A549 treated with Mapracorat at 1 μM for 4 hours (cell line): ENCODE measurements at places on chromosomes 2 and 18. TPM values are rescaled to one million over a fixed set of nuclear protein-coding genes. Genes with fewer than 3 reads are reported as not detected.

KCNF1 gene
- total RNA-seq, result 20.6 to 47.2 TPM (median 36.0 TPM) in 5 replicates

ELP2 gene
- total RNA-seq, result 33.2 to 37.1 TPM (median 35.0 TPM) in 5 replicates

ATOH8 gene
- total RNA-seq, result 12.7 to 16.8 TPM (median 16.4 TPM) in 5 replicates

LYPD1 gene
- total RNA-seq, result 14.4 to 19.1 TPM (median 15.2 TPM) in 5 replicates

EVA1A gene
- total RNA-seq, result 7.8 to 14.0 TPM (median 9.1 TPM) in 5 replicates

TBR1 gene
- total RNA-seq, result 0.03 to 0.08 TPM in 2 of 5 replicates, not detected in the others

PDE1A gene
- 0.11 to 0.15 TPM (median 0.12 TPM) in 4 of 5 replicates, not detected in the other for total RNA-seq

PAX8 gene
- 0.50 to 1.3 TPM (median 0.80 TPM) in 5 replicates for total RNA-seq

PXDN gene
- total RNA-seq, result 10.4 to 15.4 TPM (median 13.8 TPM) in 5 replicates

IL36RN gene
- total RNA-seq, result 0.07 to 0.21 TPM in 2 of 5 replicates, not detected in the others

GPR35 gene
- total RNA-seq, result 0.50 to 1.1 TPM (median 0.67 TPM) in 5 replicates

LRRC30 gene
- not detected in 5 replicates for total RNA-seq

SLC4A5 gene
- total RNA-seq, result 0.07 to 0.41 TPM (median 0.36 TPM) in 5 replicates

KLHL41 gene
- total RNA-seq, result 0.10 to 0.50 TPM (median 0.20 TPM) in 5 replicates

UGGT1 gene
- total RNA-seq, result 18.5 to 22.2 TPM (median 21.3 TPM) in 5 replicates

CFC1 gene
- total RNA-seq, result not detected in 5 replicates

RFTN2 gene
- total RNA-seq, result 0.02 TPM in 1 of 5 replicates, not detected in the others

DPY30 gene
- total RNA-seq, result 107 to 123 TPM (median 116 TPM) in 5 replicates

IL1R2 gene
- 0.85 to 1.9 TPM (median 1.2 TPM) in 5 replicates for total RNA-seq

LHCGR gene
- not detected in 5 replicates for total RNA-seq

IL36B gene
- 0.15 to 0.34 TPM (median 0.17 TPM) in 3 of 5 replicates, not detected in the others for total RNA-seq

SMAD2 gene
- total RNA-seq, result 52.1 to 65.5 TPM (median 63.7 TPM) in 5 replicates

MC4R gene
- not detected in 5 replicates for total RNA-seq

FOXD4L1 gene
- total RNA-seq, result 0.16 to 0.63 TPM (median 0.31 TPM) in 5 replicates

PCARE gene
- not detected in 5 replicates for total RNA-seq

STARD6 gene
- total RNA-seq, result not detected in 5 replicates

CPS1 gene
- total RNA-seq, result 9.6 to 13.8 TPM (median 13.3 TPM) in 5 replicates

SLC8A1 gene
- 0.26 to 0.36 TPM (median 0.34 TPM) in 5 replicates for total RNA-seq
